ENCODE measurements at places on chromosomes 4 and X.

DNA sequence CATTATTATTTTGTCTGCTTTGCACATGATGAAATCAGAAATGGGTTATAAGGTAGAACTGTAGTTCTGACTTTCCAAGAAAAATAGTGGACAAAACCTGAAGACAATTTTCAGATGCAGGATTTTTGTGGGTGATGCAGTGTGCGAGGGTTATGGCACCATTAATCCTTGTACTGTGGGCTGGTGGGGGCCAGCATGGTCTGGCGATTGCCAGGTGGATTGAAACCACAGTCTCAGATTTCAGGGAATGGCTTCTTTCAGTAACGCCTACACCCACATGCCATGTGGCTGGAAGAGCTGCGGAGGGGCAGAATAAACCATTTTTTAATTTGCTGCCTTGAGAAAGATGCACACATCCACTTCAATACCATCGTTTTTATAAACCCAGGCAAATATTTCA lies 150.5 kb downstream of the ARSF start:
- no peak for DNase-seq

GRCh38 chrX:44747317-44747716 lies 96.5 kb upstream of the DUSP21 start:
- no peak for DNase-seq

GRCh38 chr4:40270609-40271008 lies 64.5 kb upstream of the CHRNA9 start:
- DNase-seq, result no peak

GRCh38 chrX:105533951-105534350 lies 288.4 kb upstream of the NRK start:
- no peak for DNase-seq

DNA sequence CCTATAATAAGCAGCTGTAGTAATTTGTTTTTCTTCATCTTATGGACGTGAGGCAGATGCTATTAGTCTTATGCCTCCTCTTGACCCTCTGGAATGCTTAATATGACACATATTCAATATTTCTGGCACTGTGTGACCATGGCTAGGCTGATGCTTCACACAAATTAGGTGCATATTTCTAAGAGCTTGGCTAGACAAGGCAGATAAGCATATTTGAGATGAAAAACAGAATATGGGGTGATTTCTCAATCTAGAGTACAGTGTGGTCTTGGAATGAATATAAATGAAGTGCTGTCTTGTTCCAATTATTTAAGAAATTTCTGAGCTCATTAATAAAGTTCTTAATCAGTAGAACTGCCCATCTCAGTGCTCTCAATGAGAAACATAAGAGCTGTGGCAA lies 156.2 kb downstream of the NPNT start:
- no peak for DNase-seq

- DNase-seq, result no peak
Observed at GRCh38 chrX:115138040-115138439, 51.2 kb upstream of the RBMXL3 start.

DNA sequence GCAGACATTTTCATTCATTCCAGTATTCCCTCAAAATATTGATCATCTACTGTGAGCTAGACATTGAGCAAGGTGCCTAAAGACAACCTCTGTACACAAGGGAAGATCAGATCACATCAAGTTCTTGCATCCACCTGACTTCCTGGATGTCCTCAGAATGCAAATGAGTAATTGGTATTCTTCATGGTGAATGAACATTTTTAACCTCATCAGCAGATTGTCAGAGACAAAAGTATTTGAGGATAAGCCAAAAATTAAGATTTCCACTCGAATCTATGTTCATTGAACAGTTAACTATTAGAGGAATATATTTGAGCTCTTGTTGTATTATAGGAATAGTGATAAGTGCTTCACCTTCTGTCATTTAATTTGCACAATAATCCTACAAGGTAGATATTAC lies 1.3 kb downstream of the SMARCAD1 start:
- DNase-seq, result no peak

- DNase-seq, result no peak
Observed at GRCh38 chrX:16023790-16024734, 99.3 kb upstream of the GRPR start.

GRCh38 chr4:155878611-155879010 lies 12.5 kb upstream of the ASIC5 start:
- DNase-seq, result no peak

DNA sequence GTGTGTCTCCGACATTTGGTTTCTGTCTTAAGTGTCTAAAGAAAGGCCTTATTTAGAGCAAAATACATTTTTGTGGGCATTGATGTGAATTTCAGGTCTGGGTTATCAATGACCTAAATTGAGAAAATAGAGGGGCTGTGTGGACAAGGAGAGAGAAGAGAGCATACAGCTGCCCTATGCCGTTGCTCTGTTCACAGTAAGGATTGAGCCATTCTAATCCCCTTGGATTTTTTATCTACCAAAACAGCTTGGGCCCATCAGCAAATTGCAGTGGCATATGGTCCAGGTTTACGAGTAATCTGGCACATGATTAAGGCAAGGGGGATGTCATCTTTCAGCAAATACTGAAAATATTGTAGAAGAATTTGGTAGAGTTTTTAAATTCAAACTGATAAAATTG lies 210.2 kb downstream of the ANTXR2 start:
- DNase-seq, result no peak

DNA sequence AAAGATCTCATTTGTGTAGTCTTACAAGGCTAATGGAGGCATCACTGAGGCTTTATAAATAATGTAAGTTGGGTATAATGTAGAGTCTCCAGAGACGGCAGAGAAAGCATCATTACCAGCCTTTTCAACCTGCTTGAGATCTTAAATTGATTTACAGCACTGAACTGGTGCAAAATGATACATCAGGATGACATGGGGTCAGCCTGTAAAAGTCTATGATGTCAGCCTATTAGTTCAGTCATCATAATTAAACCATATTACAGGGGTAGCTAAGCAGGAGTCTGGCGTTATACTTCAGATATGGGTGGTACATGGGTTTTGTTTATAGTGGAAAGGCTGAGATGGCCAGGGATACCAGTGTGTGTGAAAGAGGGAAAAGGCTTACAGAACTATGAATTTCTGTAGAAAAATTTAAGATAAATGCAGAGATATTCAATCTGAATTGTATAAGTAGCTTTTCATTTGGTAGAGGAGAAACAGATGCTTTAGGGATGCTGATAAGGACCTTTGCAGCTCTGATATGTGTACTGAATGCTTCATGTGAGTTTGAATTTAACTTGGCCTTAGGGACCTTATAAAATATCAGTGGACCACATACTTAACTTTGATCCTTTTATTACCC lies 2.7 kb downstream of the SMAD1 start:
- DNase-seq, result no peak

GRCh38 chrX:2708592-2709188 lies 17.6 kb downstream of the CD99 start:
- DNase-seq, result no peak

DNA sequence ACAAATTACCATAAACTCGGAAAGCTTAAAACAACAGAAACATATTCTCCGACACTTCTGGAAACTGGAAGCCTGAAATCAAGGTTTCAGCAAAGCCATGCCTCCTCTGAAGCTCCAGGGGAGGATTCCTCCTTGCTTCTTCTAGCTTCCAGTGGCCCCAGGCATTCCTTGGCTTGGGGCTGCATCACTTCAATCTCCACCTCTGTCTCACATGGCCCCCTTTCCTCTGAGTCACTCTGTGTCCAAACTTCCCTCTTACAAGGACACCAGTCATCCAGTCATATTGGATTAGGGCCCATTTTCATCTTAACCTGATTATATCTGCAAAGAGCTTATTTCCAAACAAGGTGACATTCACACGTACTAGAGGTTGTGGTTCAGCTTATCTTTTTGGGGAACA lies 17.3 kb downstream of the PARM1 start:
- DNase-seq, result no peak

DNA sequence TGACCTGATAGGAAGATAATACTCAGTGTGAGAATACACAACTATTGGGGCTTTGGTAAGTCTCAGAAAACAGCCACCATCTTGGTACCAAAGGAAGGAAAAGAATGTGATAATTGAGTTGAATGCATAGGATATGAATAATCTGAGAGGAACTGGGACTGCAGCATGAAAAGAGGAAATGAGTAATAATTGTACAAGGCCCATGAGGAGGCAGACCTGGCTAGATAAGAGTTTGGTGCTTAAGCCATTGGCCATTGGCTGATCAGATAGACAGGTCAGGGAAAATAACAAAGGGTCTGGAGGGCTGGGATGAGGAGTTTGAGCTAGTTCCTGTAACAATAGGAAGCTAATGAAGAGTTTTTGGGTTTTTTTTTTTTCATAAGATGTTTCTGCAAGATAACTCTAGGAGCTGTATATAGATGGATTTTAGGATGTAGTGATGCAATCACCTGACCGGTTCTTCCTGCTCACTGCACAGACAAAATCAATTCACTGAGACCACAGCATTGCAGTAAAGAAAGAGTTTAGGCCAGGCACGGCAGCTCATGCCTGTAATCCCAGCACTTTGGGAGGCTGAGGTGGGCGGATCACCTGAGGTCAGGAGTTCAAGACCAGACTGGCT lies 5.3 kb upstream of the TRMT2B start:
- DNase-seq, result no peak

GRCh38 chr4:16386711-16387320 lies 160.5 kb upstream of the TAPT1 start:
- no peak for DNase-seq

- no peak for DNase-seq
Observed at GRCh38 chr4:42643685-42644084, 13.2 kb downstream of the ATP8A1 start.

- no peak for DNase-seq
Observed at GRCh38 chrX:145002771-145003170, 244.5 kb upstream of the SPANXN1 start.

Data from mucosa of gallbladder (tissue), 1 donor.